ENCODE measurements at places on chromosomes 13 and 19. TPM values are rescaled to one million over a fixed set of nuclear protein-coding genes. Genes with fewer than 3 reads are reported as not detected.

DNA sequence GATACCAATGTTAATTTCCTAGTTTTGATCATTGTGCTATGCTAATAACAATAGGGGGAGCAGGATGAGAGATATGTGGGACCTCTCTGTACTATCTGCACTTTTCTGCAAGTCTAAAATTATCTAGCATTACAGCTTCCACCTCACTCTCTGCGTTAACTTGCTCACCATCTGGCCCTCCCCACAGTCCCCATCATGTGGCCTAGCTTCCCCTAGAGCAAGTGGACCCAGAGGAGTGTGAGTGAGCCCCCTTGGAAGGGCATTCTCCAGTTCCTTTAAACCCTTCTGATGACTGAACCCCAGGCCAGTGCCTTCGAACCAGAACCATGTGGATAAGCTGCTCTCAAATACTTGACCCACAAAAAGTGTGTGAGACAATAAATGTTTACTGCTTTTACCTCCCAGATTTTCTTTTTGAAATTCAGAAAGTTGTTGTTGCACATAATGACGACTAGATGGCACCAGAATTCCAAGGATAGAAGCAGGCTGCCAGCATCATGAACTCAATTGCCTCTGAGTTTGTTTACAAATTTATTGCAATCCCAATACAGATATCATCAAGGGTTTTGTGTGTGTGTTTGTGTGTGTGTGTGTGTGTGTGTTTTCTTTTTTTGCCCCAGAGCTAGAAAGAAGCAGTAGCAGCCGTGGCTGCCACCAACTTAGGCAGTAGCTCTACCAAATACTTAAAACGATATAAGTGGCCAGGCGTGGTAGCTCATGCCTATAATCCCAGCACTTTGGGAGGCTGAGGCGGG, 49.0 kb upstream of the ZNF780A start:
- DNase-seq: no peak

GRCh38 chr19:15453091-15453578, 3.4 kb upstream of the WIZ start:
- DNase-seq: no peak

DNA sequence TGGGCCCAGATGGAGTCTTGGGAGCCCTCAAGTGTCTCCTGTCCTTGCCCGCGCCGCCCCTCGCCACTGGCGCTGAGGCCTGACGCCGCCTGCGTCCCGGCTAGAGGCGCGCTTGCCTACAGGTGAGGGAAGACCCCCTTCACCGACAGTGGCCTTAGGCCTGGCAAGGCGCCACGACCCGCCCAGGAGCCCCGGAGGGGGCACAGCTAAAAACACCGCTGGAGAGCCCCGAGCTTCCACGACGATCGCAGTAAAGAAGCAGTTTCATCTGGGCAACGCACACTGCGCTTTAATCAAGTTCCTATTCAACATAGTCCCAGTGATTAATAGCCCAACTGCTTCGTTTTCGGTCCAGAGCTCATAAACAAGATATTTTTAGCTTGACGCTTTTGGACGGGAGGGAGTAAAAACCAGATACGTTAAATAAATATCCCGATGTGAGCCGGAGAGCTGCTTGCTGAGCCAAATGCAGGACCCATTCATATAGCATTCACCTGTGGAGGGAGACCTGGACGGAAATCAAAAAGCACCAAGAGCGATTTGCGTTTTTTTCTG, 1.5 kb upstream of the CEBPA start:
- no peak for DNase-seq

DNA sequence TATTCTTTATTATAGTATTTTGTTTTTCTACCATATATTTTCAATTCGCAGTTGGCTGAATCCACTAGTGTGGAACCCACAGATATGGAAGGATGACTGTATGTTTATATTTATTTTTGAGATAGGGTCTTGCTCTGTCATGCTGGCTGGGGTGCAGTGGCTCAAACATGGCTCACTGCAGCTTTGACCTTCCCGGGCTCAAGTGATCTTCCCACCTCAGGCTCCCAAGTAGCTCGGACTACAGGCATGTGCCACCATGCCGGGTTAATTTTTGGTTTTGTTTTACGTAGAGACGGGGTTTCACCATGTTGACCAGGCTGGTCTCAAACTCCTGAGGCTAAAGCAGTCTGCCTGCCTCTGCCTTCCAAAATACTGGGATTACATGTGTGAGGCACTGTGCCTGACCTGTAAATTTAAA, 9.6 kb downstream of the SLC35E1 start:
- no peak for DNase-seq

GRCh38 chr13:112622375-112622774, 34.4 kb upstream of the TUBGCP3 start:
- DNase-seq: no peak

The ZNF234 gene
- total RNA-seq: 10.0 TPM

Measured in MG63 (cell line).